ENCODE measurements at places on chromosomes 2 and 18.

- no peak for DNase-seq
Observed at GRCh38 chr2:133768256-133768655, 200.0 kb upstream of the NCKAP5 start.

DNA sequence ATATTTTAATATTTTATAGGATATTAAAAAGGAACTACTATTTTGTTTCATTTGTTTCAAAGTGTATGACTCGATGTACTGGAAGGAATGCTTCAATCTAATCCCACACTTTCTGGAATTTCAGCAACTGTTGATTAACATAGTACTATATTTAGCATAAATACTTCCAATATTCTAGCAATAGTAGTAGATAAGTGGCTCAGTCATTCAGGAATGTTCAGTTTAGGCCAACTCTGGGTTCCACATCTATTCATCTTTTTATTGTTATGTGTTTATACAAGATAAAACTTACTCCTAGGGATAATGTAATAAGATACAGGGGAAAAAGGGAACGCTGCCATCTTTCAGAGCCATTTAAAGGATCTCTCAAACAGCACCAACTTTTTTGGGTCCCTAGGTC lies 22.3 kb upstream of the ORC2 start:
- DNase-seq: no peak

- peak; percentile 57 for DNase-seq
Observed at GRCh38 chr18:5238371-5238976, 41.4 kb upstream of the AKAIN1 start.

DNA sequence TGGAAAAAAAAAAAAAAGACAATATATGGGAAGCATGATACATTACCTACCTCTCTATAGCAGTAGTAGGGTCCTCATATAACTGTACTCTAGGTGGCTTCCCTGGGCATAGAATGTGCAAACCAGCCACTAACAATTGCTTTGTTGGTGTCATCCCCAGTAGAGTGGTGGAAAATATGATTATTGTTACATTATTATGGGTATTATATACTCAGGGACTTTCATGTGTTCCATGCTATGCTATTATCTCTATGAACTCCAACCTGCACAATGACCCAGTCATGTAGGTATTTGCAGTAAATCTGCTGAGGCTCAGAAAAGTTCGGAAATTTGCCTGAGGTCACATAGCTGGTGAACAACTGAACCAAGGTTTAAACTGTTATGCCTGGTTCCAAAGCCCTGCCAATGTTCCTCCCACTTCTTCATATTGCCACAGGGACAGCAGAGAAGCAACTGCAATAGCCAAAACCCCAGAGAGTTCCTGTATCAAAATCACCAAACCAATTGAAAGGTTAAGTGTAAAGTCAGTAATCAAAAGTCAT lies 52.6 kb upstream of the MAP4K4 start:
- DNase-seq: no peak

DNA sequence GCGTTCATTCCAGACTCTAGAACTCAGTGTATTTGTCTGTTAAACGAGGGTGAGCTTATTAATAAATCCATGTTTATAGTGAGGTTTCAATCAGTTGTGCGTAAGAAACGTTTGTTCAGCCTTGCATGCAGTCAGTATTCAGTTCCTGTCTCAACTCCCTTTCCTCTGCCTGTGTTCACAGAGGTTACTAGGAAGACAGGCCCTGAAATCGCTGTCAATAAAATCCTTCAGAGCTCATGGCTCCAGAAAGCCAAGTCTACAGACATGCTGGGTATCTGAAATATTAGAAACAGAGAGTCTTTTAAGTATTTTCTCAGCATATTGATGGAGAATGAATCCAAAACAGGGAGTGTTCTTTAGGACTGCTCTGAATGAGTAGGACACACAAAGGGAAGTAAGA lies 75.4 kb downstream of the KLF7 start:
- no peak for DNase-seq
